Stimulated activated memory B cell treated with anti-CD40 and anti-IgM and Interleukin-4, amounts not matched to agents 10 μg/mL and 1 μg/mL and 100 μg/mL, for 72 hours (primary cell): ENCODE measurements at places on chromosomes 1 and 21.
A peak's percentile ranks its signal among the peaks of the same experiment; 100 is the strongest.

- no peaks in the 10 kb centered on the region for H3K27me3 ChIP-seq
- H3K4me1 ChIP-seq, result peaks cover 25% of the 10 kb centered on the region
- no peak overlapping the region for H3K4me3 ChIP-seq
- no peaks in the 10 kb centered on the region for H3K36me3 ChIP-seq
These were observed 1.9 kb downstream of the RIMS3 start for GRCh38 chr1:40663324-40664166.

- peak overlapping the region; percentile 26 for H3K4me3 ChIP-seq
- H3K4me1 ChIP-seq, result peaks cover 46% of the 10 kb centered on the region
- peak; percentile 59 for ATAC-seq
- no peaks in the 10 kb centered on the region for H3K27me3 ChIP-seq
These were observed 1.9 kb upstream of the GBP4 start for GRCh38 chr1:89200663-89201062.

GRCh38 chr1:152964536-152964935 lies 5.9 kb upstream of the SPRR4 start:
- no peak for ATAC-seq
- H3K4me3 ChIP-seq, result no peak overlapping the region
- H3K4me1 ChIP-seq, result peaks cover 10% of the 10 kb centered on the region
- H3K27ac ChIP-seq, result no peak overlapping the region
- no peaks in the 10 kb centered on the region for H3K36me3 ChIP-seq

DNA sequence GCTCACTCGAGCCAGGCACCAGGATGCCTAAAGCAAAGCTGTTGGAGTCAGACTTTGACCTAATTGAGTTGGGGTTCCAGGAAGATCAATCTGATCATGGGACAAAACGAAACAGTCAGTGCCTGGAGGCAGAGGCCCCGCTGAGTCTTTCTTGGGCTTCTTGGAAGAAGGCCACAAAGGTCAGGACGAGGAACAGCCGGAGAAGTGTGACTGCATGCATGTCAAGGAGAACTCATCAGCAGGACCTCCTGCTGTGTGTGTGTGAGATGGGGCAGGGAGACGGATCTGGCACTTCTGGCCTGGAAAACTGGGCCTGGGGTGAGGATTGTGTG lies 190.8 kb downstream of the CAMTA1 start:
- H3K36me3 ChIP-seq, result no peaks in the 10 kb centered on the region
- ATAC-seq, result no peak
- H3K27ac ChIP-seq, result no peak overlapping the region
- H3K4me3 ChIP-seq, result no peak overlapping the region
- peaks cover 24% of the 10 kb centered on the region for H3K27me3 ChIP-seq

DNA sequence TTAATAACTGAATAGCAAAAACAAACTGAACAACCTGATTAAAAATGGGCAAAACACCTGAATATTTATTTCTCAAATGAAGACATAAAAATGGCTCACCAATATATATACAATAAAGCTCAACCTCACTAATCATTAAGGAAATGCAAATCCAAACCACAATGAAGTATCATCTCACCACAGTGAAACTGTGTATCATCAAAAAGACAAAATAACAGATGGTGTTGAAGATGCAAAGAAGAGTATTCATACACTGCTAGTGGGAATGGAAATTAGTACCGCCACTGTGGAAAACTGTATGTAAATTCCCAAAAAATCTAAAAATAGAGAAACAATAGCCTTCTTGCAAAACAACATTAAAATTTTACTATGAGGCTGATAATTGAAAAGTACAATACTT lies 1660.1 kb upstream of the B3GALT2 start:
- H3K4me1 ChIP-seq, result no peaks in the 10 kb centered on the region
- no peaks in the 10 kb centered on the region for H3K27me3 ChIP-seq
- H3K36me3 ChIP-seq, result no peaks in the 10 kb centered on the region
- no peak overlapping the region for H3K27ac ChIP-seq
- ATAC-seq, result no peak
- no peak overlapping the region for H3K4me3 ChIP-seq

- H3K4me1 ChIP-seq, result no peaks in the 10 kb centered on the region
- ATAC-seq, result no peak
- H3K27me3 ChIP-seq, result peaks cover 31% of the 10 kb centered on the region
- H3K4me3 ChIP-seq, result no peak within 1 kb of the TSS
These were observed at the start of gene NFASC for GRCh38 chr1:204870160-204870912. Gene NFASC (plus strand): TSS chr1:204870862. CDS start chr1:204944316, 73,454 bp downstream.

GRCh38 chr1:5501206-5501930 lies 490.9 kb downstream of the NPHP4 start:
- no peak overlapping the region for H3K4me3 ChIP-seq
- no peaks in the 10 kb centered on the region for H3K27me3 ChIP-seq
- H3K36me3 ChIP-seq, result no peaks in the 10 kb centered on the region
- no peak overlapping the region for H3K27ac ChIP-seq
- no peak for ATAC-seq
- no peaks in the 10 kb centered on the region for H3K4me1 ChIP-seq

DNA sequence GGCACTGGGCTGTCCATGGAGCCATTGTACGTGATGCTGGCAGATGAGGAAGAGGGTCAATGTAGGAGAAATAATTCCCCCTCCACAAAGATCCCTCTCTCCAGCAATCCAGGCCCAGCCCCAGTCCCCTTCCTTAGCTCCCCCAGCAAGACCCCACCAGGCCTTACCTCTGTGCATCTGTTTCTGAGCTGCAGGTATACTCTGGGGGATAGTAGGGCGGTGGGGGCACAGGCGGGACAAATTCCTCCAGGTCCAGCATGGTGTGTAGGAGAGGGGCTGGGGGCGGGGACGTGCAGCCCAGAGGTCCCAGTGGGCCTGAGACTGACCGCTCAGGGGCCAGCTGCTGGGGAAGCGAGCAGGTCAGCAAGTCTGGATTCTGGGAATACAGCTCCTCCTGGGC lies 3.7 kb downstream of the ENTREP3 start:
- H3K4me1 ChIP-seq, result peaks cover 43% of the 10 kb centered on the region
- H3K36me3 ChIP-seq, result peaks cover 9% of the 10 kb centered on the region
- H3K4me3 ChIP-seq, result no peak overlapping the region
- ATAC-seq, result no peak

DNA sequence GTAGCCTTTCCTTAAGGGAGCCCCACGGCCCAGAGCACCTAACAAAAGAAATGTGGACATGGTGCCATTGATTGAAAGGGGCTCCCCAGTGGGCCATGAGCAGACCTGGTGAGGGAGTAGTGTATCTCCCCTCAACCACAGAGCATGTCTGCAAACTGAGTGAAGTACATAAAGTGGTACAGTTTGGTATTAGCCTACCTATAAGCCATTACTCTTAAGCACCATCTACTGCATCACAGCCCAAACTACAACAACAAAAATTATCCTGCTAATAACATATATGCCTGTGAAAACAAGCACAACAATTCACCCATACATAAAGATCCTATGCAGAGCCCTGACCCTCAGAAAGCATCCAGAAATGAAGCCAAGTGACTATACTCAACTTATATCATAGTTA lies 407.8 kb downstream of the PTPRC start:
- H3K36me3 ChIP-seq, result peaks cover 7% of the 10 kb centered on the region
- no peak overlapping the region for H3K27ac ChIP-seq
- peaks cover 40% of the 10 kb centered on the region for H3K27me3 ChIP-seq
- no peak overlapping the region for H3K4me3 ChIP-seq
- H3K4me1 ChIP-seq, result peaks cover 3% of the 10 kb centered on the region

GRCh38 chr1:173482683-173483082 lies 5.5 kb downstream of the PRDX6 start:
- no peaks in the 10 kb centered on the region for H3K27me3 ChIP-seq
- H3K27ac ChIP-seq, result no peak overlapping the region
- no peak for ATAC-seq
- peaks cover 66% of the 10 kb centered on the region for H3K36me3 ChIP-seq
- H3K4me1 ChIP-seq, result peaks cover 22% of the 10 kb centered on the region

GRCh38 chr1:93846992-93847810 lies 31.8 kb downstream of the DNTTIP2 start:
- ATAC-seq, result peak; percentile 88
- H3K27me3 ChIP-seq, result no peaks in the 10 kb centered on the region
- peaks cover 10% of the 10 kb centered on the region for H3K36me3 ChIP-seq
- peaks cover 28% of the 10 kb centered on the region for H3K4me1 ChIP-seq

DNA sequence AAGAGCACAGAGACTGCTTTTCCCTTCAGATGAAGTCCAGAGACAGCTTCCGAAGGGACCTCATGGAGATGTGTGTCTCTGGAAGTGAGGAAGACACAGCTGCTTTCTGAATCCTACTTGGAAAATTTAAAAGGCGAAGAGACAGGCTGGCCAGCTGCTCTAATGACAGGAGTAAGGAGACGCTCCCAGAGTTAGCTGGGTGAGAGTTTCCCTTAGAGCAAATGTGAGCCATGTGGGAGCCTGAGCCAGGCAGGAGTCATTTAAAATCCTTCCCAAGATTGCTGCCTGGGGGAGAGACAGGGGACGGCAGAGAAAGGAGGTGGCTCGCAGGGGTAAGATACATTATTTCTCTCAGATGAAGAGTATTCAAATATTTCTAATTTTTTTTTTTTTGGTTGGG lies 53.1 kb downstream of the ZNF326 start:
- H3K27me3 ChIP-seq, result peaks cover 7% of the 10 kb centered on the region
- no peak for ATAC-seq
- no peak overlapping the region for H3K27ac ChIP-seq
- no peaks in the 10 kb centered on the region for H3K4me1 ChIP-seq
- H3K36me3 ChIP-seq, result no peaks in the 10 kb centered on the region

DNA sequence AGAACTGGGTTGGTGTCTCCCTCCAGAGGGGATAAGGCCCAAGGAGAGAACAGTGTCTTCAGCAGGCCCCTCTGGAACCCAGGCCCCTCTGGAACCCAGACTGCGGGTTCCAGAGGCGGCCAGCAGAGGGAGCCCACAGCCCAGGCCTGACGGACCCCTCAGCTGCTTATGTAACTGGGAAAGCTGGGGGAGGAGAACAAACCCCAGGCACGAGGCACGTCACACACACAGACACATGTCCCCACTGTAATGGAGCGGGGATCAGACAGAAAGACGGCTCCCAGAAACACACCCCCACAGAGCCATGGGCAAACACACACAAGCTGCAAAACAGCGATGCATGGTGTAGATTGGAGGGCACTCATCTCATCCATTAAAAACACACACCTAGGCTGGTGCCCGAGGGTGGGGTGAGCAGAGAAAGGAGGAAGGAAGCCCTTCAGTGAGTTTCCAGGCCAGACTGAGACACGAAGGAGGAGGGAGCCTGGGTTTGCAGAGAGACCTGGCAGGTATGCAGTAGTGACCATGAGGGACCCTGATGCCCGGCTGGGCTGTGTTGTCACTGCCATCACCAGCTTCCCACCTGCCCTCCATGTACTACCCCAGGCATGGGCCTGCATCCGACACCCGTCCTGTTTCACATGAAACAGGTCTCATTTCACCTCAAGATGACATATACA lies 2.8 kb upstream of the IGSF8 start:
- H3K27me3 ChIP-seq, result no peaks in the 10 kb centered on the region
- peak; percentile 42 for ATAC-seq
- H3K4me1 ChIP-seq, result peaks cover 45% of the 10 kb centered on the region
- H3K36me3 ChIP-seq, result no peaks in the 10 kb centered on the region

GRCh38 chr1:118841521-118841920 lies 146.6 kb downstream of the TBX15 start:
- no peak overlapping the region for H3K4me3 ChIP-seq
- ATAC-seq, result peak; percentile 68
- H3K4me1 ChIP-seq, result peaks cover 8% of the 10 kb centered on the region
- H3K36me3 ChIP-seq, result no peaks in the 10 kb centered on the region
- no peaks in the 10 kb centered on the region for H3K27me3 ChIP-seq
